ENCODE measurements at places on chromosomes 4 and X. TPM values are rescaled to one million over a fixed set of nuclear protein-coding genes. Genes with fewer than 3 reads are reported as not detected.

HAUS7 gene
- total RNA-seq = 39.0 TPM

BEX1 gene
- 0.54 TPM for total RNA-seq

ETDA gene
- not detected for total RNA-seq

ARMCX4 gene
- 2.4 TPM for total RNA-seq

ADAMTS3 gene
- total RNA-seq = 0.49 TPM

TMPRSS11A gene
- total RNA-seq = not detected

GPRASP1 gene
- 0.46 TPM for total RNA-seq

POLA1 gene
- total RNA-seq = 17.3 TPM

AWAT2 gene
- total RNA-seq = not detected

RNF150 gene
- not detected for total RNA-seq

TKTL2 gene
- total RNA-seq = not detected

AR gene
- total RNA-seq = 0.04 TPM

SMARCA1 gene
- total RNA-seq = 36.5 TPM

GABRQ gene
- 0.04 TPM for total RNA-seq

ARHGAP6 gene
- total RNA-seq = 0.11 TPM

PPP2R2C gene
- 0.18 TPM for total RNA-seq

UCP1 gene
- not detected for total RNA-seq

SSX2 gene
- not detected for total RNA-seq

TEX11 gene
- not detected for total RNA-seq

PAGE2B gene
- total RNA-seq = not detected

TBC1D25 gene
- 9.3 TPM for total RNA-seq

Data from foreskin keratinocyte (primary cell).